A549 treated with Mapracorat at 1 μM for 4 hours (cell line): ENCODE measurements at places on chromosomes 1 and 21. TPM values are rescaled to one million over a fixed set of nuclear protein-coding genes. Genes with fewer than 3 reads are reported as not detected.

The ATP1A4 gene
- not detected in 5 replicates for total RNA-seq

The RGS13 gene
- not detected in 5 replicates for total RNA-seq

The EDEM3 gene
- total RNA-seq, result 5.7 to 9.7 TPM (median 7.6 TPM) in 5 replicates

The HTR6 gene
- 0.15 to 0.22 TPM (median 0.19 TPM) in 4 of 5 replicates, not detected in the other for total RNA-seq

The DENND2C gene
- 0.36 to 0.59 TPM (median 0.45 TPM) in 5 replicates for total RNA-seq
